A172 (cell line): ENCODE measurements at places on chromosomes 7 and 10.

DNA sequence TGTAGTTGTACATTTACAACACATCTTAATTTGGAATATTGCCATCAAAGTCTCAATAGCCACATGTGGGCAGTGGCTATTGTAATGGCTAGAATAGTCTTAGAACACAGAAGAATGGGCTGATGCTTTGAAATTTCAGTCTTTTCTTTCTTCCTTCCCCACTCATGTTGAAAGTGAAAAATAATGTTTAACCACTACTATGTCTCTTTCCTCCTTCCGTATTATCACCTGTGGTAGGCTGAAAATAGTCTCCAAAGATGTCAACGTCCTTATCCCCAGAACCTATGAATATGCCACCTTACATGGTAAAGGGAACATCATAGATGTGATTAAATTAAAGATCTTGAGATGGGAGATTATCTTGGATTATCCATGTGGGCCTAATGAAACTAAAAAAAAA is 154.0 kb downstream of the SUGCT start:
- no peak for DNase-seq

- no peak for DNase-seq
These were observed 7.8 kb downstream of the COX19 start for GRCh38 chr7:967361-968082.

DNA sequence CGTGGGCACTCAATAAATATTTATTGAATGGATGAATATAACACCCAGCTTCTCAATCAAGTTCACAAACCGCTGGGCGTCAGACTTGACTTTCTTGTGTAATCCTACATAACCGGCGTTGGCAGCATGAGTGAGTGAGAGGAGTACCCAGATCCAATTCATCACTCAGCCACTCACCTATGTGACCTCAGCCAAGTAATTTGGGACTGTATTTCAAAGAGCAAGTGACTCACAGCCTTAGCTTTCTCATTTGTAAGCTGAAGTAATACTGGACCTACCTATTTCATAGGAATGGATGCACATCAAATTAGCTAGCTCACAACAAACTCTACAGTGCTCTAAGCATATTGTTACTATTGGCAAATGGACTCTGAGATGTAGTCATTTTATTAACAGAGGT is 53.8 kb upstream of the FAM204A start:
- no peak for DNase-seq

GRCh38 chr10:60096761-60097513 is 190.6 kb upstream of the CCDC6 start:
- no peak for DNase-seq

DNA sequence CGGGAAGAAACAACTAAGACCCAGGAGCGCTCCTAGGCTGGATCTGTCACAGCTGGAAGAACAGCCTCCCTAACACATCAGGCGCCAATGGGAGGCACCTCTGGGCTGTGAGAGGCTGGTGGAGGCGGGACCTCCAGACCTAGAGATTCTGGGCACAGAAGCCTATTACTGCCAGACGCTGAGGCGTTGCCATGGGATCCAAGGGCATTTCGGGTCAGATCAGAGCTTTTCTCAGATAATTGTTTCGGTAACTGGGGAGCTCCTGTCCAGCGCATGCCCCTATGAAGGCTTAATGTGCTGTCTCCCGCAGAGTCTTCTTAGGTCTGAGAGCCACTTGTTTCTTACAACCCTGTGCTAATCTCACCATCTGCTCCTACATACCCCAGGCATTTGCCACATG is 339.2 kb downstream of the ZNF716 start:
- no peak for DNase-seq

- no peak for DNase-seq
These were observed 153.4 kb upstream of the NPY start for GRCh38 chr7:24130631-24131030.

DNA sequence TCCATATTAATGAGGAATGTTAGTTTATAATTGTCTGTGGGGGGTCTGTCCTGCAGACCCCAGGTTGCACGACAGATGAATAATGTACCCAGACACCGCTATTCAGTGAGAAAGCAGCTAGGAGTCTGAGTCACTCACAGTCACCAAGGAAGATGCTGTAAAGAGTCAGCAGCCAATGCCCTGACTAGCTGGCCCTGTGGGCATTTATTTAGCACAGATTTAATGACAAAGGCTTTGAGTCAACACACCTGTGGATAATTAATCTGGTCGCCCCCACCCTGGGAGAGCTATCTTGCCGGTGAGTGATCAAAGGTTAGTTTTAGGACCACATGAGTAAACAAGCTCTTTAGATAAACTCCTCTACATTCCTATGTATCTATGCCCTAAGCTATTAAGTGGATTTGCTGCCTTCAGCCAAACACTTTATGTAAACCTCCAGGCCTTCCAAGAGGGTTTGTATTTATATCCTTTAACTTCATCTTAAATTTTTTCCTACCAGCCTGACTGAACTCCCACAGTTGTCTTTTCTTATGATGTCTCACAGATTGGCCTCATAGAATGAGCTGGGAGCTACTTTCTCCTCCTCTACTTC is 180.0 kb upstream of the ADCY1 start:
- no peak for DNase-seq

DNA sequence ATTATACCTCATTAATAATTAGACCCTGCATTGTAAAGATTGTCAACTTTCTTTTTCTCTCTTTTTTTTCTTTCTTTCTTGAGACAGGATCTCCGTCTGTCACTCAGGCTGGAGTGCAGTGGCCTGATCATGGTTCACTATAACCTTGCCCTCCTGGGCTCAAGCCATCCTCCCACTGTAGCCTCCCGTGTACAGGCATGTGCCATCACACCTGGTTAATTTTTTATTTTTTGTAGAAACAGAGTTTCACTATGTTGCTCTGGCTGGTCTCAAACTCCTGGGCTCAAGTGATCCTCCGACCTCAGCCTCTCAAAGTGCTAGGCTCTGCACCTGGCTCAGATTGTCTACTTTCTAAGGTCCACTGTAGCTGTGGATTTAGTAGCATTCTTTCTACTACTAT is 50.7 kb downstream of the MDFIC start:
- DNase-seq, result no peak
